ENCODE measurements at places on chromosomes 3 and 15. TPM values are rescaled to one million over a fixed set of nuclear protein-coding genes. Genes with fewer than 3 reads are reported as not detected.

GRCh38 chr3:56415652-56416051 is 52.6 kb downstream of the ERC2 start:
- no peak for DNase-seq

The NTRK3 gene
- total RNA-seq, result 26.4 TPM

DNA sequence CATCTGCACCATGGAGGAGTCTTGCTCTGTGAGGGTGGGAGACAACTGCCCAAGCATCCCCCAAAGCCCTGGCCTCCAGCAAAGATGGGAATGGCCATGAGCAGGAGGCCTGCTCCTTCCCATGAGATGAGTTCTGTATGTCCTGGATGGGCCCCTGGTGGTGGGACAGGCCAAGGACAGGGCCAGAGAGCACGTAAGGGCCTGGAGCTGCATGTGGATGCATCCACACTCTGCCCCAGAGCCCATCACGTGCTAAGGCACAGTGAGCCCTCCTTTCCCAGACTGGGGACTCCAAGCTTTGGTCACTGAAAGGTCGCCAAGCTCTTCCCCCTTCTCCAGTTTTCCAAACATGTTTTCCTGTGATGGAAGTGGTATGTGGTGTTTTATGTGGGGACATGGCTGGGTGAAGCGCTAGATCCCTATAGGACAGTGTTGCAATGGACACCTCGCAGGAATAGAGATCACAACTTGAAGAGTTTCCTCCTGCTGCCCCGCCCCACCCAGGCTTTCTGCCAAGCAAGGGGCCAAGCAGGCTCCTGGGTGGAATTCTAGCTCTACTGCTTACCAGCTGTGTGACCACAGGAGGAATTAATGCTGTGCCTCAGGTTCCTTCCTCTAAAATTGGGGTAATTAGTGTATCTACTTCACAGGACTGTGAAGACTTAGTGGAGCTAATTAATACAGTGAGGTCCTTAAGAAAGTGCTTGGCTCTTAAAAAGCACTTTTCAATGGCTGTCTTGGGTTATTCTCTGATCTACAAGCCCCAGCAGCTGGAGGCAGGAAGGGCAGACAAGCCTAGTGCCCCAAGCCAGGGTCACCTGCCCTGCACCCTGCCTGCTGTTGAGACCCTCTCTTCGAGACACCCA is 106.4 kb upstream of the RPL32 start:
- no peak for DNase-seq

- no peak for DNase-seq
Measured at GRCh38 chr3:30181581-30181980, 424.8 kb upstream of the TGFBR2 start.

The ATP13A5 gene
- not detected for total RNA-seq

The GCSAM gene
- total RNA-seq, result 1.7 TPM

The CEP19 gene
- 3.8 TPM for total RNA-seq

The DNAJC17 gene
- total RNA-seq, result 17.9 TPM

GRCh38 chr3:95311272-95311671 is 1248.4 kb downstream of the NSUN3 start:
- no peak for DNase-seq

Measured in urinary bladder (tissue), 4 donors.